ENCODE measurements at places on chromosomes 11 and 22.

GRCh38 chr11:64831411-64831891, 13.0 kb downstream of the CDC42BPG start:
- DNase-seq = no peak

GRCh38 chr11:34145073-34145472, 39.6 kb downstream of the NAT10 start:
- DNase-seq = no peak

DNA sequence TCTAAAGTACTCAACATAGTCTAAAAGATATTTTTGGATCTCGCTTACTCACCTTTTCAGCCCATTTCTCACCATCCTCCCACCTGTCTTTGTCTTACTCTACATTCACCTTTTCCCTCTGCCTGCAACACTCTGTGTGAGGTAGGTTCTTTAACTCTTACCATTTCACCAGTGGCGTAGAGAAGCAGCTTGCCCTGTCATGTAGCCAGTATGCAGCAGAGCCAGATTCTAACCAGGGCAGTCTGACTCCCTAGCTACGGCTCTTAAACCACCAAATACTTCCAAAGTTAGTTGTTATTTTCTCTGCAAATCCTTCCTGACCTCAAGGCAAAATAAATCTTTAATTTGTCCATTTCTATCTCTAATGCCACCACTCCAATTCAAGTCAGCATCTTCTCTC, 7.5 kb downstream of the ALG8 start:
- no peak for DNase-seq

GRCh38 chr11:109552376-109552775, 130.4 kb downstream of the C11orf87 start:
- DNase-seq = no peak

GRCh38 chr11:45605051-45605450, 60.4 kb downstream of the CHST1 start:
- no peak for DNase-seq

DNA sequence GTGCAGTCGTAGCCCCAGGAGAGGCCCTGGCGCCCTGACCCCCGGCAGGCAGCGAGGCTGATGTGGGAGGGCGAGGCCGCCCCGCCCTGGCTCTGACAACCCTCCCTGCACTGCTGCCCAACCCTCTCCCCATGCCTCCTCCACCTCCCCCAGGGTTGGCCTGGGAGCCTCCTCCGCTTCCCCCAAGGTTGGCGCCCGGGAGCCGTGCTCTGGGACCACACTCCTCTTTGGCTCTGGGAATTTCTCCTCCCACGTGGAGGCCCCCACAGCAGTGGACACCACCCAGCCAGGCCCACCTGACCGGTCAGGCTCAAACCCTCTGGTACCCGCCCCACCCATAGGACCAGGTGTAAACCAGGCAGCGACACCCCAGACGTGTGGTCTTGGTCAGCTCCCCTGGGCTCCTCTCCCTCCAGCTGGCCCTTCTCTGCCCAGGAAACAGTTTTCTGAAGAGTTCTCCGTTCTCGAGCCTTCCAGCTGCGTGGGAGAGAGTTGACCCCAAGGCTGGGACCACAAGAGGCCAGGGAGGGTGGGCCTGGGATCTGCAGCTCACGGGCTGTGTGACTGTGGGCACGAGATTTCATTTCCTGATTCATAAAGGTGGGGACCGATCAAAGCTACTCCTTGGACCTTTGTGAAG, 39.5 kb upstream of the BRSK2 start:
- no peak for DNase-seq

GRCh38 chr11:8062781-8063257, 18.2 kb upstream of the TUB start:
- DNase-seq = no peak

DNA sequence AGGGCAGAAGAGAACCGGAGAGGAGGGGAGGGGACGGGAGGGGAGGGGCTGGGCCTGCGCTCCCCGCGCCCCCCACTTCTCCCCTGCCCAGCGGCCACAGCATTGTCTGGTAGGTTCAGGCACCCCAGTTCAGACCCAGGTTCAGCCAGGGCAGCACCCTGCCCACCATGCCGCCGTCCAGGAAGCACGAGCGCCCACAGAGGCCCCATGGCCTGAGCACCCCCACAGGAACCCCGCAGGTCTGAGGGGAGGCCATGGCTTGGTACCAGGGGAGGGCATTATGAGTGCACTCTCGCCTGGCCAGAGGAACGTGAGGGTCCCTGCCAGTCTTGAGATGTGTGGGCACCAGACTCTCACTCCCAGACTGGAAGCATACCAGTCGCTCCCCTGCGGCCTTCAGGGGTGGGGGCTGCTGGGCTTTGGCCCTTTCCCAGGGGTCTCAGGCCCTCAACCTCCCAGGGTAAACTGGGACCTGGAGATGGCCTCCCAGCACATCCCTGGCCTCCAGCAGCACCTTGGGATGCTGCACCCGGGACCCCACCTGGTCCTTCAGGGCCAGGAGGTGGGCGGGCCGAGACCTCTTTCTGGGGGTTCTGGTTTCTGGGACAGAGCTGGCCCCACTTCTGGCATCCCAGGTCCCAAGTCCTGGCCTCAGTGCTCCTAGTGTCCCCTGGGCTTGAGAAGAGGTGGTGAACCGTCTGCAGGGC, 597 bp upstream of the PLXNB2 start:
- DNase-seq = no peak

DNA sequence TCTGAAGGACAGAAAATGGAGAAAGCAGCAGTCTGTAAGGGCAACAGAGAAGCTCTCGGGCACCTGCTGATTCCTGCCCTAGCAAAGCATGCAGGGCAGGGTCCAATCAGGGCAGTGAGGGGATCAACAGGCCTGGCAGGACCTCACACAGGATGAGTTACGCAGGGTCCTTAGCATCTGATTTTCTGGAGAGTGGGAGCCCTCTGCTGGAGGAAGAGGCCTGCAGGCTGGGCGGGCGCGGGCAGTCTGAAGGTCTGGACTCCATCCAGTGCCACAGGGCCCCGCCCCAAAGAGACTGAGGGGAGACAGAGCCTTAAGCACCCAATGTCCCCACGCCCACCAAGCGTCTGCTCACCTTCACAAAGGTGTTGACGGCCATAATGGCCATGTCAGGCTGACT, 28.9 kb downstream of the AP1B1 start:
- DNase-seq = no peak

DNA sequence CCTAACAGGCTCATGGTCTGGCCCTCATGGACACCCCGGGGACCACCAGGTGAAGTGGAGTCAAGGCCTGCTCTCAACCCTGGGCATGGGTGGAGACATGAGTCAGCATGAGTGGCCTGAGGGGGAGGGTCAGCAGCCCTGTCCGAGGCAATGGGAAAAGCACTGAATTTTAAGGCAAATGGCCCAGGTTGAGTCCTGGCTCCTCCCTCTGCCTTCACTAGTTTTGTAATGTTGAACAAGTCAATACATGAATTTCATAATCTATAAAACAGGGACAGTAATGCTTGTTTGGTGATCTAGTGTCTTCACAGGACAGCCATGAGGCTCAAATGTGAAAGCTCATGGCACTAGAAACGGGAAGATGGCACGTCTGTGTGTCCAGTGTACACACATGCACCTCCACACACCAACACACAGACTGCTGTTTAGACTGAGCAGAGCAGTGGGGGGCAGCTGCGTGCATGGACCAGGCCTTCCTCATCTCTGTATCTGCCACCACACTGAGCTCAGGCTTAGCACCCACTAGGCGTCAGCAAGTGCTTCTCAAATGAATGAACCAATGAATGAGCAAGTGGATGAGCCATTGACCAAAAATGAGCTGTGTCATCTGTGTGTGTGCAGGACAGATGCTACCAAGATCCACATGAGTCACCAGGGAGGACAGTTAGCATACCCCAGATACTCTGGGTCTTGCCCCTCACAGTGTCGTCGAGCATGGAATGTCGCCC, 63.4 kb downstream of the NRXN2 start:
- no peak for DNase-seq

GRCh38 chr22:27534720-27535125, 266.8 kb downstream of the MN1 start:
- no peak for DNase-seq

- DNase-seq = no peak
Observed at GRCh38 chr22:19480789-19481188, 1.1 kb downstream of the CDC45 start.

DNA sequence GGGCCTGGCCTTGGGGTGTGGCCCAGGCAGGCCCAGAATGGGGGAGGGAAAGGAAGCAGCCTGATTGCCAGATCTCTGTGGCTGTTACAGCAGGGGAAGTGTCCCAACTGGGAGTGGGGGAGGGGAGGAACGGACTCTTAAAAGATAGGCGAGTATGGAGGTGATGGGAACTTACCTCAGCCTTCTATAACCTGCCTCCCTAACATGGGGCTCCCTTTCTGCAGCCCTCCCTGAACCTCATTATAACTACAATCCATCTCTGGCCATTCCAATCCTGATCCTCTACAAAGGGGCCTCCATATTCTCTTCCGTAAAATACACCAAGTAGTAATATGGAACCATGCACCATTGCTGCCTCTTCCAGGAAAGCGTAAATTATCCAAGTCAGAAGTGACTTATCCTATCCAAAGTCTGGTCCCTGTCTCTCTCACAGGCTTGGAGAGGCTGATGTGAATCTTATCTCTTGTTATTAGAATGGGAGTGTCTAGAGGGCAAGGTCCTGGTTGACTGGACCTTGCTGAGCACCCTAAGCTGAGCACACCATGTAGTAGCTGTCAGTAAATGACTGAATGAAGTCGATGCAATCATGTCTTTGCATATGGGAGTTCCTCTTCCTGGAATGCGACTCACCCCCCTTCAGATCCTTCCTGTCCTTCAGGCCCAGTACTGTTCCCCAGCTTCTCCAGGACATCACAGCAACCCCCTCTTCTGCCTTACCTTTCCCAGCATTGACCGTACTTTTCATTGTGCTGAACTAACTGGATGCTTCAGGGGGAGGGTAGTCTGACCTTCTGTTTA, 5.9 kb downstream of the RHOG start:
- DNase-seq = no peak

Measured in NCI-H2029 treated with DMSO at 0.1 percent for 48 hours (cell line).